ENCODE measurements at places on chromosomes 5 and 9.

GRCh38 chr5:151574444-151574996 is 16.6 kb downstream of the FAT2 start:
- DNase-seq = no peak

- no peak for DNase-seq
Measured at GRCh38 chr9:3244963-3245653, 280.7 kb downstream of the RFX3 start.

DNA sequence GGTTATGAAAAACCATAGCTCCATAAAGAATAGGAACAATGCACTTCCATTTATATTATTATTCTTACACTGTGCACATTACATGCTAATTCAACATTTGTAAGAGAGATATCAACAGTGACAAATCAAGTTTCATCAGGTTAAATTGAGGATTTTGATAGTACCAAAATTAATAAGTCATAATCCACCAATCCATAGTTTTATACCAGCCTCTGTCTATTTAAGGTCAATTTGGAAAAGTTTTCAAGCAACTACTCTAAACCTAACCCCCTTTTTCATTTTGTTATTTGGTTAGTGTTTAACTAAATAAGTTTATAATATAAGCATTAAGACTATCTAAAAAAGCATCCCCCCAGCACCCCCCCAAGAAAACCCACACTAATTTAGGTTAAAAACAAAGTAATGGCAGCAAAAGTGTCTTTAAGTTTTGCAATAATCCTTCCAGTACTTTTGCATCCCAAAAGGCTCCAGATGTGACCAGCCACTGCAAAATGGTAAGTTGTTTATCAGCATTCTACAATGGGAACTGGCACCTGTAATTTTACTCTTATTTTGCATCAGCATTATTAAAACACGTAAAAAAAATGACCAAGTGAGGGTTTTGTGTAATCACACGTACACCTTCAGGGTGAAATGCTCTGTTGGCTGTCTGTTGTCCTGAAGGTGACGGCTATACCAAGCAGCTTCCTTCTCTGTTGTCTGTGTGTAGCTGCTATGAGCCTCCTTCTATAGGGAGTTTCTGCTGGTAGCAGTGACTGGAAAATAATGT is 36.8 kb upstream of the SSBP2 start:
- no peak for DNase-seq

- no peak for DNase-seq
Measured at GRCh38 chr5:37876943-37877342, 37.1 kb upstream of the GDNF start.

GRCh38 chr5:83101514-83101913 is 24.2 kb downstream of the XRCC4 start:
- DNase-seq = no peak

- DNase-seq = no peak
Measured at GRCh38 chr9:35718721-35719511, 13.1 kb downstream of the TLN1 start.

DNA sequence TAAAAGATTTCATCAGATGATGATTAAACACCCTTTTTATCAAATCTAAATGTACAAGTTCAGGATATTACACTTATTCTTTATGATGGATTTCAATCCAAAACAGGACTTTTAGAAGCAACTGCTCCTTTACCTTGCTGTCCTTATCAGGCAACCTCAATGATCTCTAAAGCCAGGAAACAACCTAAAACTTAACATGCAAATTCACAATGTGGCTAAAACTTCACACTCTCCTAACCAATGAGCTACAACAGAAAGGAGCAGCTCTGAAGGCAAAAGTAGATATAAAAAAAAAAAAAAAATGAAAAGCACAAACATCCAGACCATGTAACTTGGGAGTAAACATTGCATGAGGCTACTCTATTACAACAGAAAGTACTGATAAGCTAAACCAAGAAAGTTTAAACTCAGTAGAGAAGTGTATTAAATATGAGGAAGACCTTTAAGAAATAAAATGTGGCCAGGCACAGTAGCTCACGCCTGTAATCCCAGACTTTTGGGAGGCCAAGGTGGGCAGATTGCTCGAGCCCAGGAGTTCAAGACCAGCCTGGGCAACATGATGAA is 22.9 kb downstream of the SLC25A51 start:
- DNase-seq = no peak

DNA sequence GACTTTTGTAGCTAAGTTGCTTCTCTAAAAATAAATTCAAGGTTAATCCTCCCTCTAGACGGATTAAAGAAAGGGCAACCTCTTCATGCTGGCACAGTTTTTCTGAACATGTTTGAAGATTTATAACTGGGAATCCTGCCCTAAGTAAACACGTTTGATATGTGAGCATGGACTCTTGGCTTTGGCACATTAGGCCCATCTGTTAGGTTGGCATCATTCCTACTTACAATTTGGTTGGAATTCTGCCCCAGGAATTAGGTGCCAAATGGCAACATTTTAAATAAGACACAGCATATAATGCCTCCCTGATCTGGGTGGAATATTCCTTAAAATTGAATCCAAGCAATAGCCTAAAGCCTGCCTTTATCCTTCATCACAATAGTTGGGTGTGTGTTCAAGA is 372.3 kb upstream of the CDH18 start:
- DNase-seq = no peak

DNA sequence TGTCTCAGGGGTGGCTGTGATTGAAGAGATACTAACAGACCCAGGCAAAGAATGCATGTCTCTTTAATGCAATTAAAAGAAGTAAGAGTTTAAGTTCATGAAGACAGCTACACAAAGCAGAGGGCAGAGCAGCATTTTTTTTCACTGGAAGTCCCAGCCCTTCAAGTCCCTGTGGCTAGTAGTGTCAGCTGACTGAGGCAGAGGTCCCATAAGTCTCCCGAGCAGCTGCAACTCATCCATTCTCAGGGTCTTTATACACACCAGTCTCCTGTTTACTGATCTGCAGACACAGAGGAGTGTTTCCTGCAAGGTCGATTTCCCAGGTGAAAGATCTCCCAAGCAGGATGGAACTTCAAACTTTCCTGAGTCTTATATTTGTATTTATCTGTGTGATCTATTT is 169.4 kb upstream of the GLRA1 start:
- DNase-seq = no peak

DNA sequence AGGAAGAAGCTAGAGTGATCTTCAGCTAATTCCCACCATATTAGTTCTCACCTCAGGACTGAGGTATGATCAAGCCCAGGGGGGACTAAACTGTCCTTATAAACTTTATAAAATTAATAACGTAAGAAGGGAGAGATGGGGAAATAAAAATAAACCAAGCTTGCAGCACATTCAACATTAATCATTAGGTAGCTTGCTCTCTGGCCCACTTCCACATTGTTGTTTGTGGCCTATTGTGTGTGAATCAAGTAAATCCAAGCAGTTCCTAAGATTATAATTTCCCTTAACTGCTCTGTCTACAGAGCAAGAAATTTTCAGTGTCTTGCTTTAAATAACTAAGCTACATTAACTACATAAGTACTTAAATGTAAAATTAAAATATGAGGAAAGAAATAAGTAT is 131.3 kb upstream of the ABCA1 start:
- no peak for DNase-seq

DNA sequence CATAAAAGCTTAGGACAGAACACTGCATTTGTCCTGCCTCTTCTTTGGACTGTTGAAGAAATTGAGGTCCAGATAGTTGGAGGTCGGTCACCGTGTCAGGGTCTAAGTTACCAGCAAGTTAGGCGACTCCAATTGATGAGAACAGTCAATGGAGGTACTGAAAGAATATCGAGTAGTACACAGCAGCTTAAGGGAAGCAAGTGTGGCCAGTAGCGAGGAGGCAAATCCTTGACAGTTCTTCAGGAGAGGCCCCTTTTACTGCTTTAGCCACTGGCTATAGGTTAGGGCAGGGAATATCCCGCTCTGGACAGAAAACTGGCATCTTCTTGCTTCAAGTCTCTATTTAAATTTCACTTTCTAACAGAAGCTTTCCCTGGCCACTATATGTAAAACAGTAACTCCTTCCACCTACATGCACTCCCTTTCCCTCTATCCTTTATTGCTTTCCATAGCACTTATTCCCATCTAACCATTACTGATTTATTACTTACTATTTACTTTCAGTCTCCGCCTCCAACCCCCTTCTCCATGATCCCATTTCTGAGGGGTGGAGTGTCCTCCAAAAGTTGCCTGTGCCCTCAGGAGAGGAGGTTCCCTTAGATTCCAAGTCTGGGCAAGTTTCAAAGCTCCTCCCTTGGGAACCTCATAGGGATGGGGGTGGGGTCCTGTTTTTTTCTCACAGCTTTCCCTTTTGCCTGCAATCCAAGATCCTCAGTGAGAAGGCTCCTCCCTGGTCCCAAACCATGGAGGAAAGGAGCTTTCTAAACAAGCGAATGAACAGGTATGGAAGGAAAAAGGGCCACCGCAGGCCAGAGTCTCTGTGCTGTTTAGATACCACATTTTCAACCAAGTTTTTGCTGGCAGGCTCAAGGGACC is 4.1 kb upstream of the PRDM6 start:
- DNase-seq = no peak

- no peak for DNase-seq
Measured at GRCh38 chr5:62538017-62538942, 40.3 kb upstream of the LRRC70 start.

GRCh38 chr5:9226016-9226536 is 319.8 kb downstream of the SEMA5A start:
- DNase-seq = no peak

GRCh38 chr9:116027511-116027910 is 126.1 kb upstream of the PAPPA start:
- DNase-seq = no peak

GRCh38 chr5:133916914-133917313 is 51.5 kb downstream of the C5orf15 start:
- DNase-seq = no peak

- no peak for DNase-seq
Measured at GRCh38 chr5:66722686-66723085, 126.5 kb downstream of the MAST4 start.

- no peak for DNase-seq
Measured at GRCh38 chr5:76831110-76831452, 12.3 kb downstream of the F2RL1 start.

- DNase-seq = no peak
Measured at GRCh38 chr9:18333157-18333556, 140.8 kb upstream of the ADAMTSL1 start.

GRCh38 chr5:180421672-180422071 is 68.5 kb upstream of the GFPT2 start:
- no peak for DNase-seq

DNA sequence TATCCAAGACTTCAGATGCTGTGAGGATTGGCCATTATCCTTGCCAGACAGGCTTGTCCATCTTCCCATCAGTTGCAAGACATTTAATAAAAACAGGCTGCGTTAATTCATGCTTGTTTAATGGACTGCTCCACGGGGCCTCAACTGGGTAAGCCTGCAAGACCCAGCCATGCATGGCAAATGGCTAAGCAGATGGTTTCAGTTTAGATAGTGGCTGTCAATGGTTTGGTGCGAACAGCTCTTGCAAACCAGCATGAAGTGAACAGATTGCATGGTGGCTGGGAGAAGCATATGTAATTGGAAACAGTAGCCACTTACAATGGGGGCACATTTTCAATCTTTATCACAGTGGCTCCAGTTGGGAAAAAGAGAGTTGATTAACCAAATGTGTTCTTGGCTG is 628.2 kb upstream of the KLF4 start:
- no peak for DNase-seq

DNA sequence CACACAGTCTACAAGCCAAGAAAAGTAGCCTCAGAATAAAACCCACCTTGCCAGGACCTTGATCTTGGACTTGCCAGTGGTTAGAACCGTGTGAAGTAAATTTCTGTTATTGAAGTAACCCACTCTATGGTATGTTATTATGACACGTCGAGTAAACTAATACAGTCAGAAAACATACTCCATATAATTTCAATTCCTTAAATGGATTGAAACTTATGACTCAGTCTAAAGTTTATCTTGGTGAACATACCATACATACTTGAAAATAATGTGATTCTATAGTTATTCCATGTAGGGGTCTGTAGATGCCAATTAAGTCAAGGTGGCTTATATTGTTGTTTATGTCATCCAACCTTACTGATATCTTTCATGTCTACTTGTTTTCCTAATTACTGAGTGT is 950.7 kb downstream of the TLE4 start:
- DNase-seq = no peak

GRCh38 chr9:96219026-96219899 is 82.7 kb downstream of the HSD17B3 start:
- DNase-seq = no peak

DNA sequence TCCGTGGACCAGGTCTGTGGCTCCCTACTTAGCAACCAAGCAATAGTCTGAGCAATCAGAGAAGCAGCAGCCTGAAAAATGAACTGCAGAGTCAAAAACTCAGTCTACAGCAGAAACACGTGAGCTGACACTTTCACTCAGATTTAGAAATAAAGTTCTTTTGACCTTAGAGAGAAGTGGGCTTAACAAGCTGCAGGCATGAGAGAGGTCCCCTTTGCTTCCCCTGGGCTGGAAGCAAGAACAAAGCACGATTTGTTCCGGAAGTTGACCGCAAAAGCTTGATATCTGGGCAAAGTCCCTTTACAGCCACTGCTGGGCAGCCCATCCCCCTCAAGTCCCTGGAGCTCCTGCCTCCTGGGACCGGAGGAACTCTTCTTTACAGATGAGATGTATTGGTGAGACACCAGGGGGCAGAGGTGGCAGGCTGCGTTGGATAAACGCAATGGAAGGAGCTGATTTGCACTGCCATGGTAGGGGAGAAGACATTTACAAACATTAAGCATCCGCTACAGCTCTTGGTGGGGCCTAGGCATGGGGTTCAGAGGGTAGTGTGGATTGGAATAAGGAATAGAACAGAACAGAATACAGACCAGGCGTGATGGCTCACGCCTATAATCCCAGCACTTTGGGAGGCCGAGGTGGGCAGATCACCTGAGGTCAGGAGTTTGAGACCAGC is 5.8 kb upstream of the SOWAHA start:
- no peak for DNase-seq

- no peak for DNase-seq
Measured at GRCh38 chr9:135049460-135049859, 38.0 kb upstream of the OLFM1 start.

- no peak for DNase-seq
Measured at GRCh38 chr5:36679221-36679989, 73.0 kb downstream of the SLC1A3 start.

GRCh38 chr5:109833946-109834345 is 144.2 kb downstream of the MAN2A1 start:
- DNase-seq = no peak

DNA sequence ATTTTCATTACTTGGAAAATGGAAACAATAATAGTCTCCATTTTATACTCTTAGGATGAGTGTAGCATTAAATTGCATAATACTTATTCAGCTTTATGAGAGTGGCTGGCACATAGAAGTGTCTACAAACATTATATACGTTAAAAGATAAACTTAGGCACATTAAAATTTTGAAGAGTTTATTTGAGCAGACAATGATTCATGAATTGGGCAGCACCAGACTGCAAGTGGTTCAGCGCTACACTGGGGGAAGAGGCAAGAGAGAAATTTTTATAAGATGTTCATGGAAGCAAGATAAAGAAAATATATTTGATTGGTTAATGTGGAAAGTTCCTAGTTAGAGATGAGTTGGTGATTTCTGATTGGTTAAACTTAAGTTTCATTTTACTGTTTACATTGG is 243.7 kb downstream of the RASEF start:
- no peak for DNase-seq

Data from central memory CD8-positive, alpha-beta T cell (primary cell).